ENCODE measurements at places on chromosomes 12 and 14. TPM values are rescaled to one million over a fixed set of nuclear protein-coding genes. Genes with fewer than 3 reads are reported as not detected.

The LUM gene
- total RNA-seq, result 191 TPM

The COX8C gene
- total RNA-seq, result not detected

The CABP1 gene
- 16.1 TPM for total RNA-seq

The ENDOU gene
- total RNA-seq, result not detected

The KRT82 gene
- total RNA-seq, result not detected

The ACRBP gene
- total RNA-seq, result under 0.01 TPM

The AICDA gene
- not detected for total RNA-seq

The ANKRD33 gene
- under 0.01 TPM for total RNA-seq

The TC2N gene
- total RNA-seq, result 0.56 TPM

The SLC22A17 gene
- 40.9 TPM for total RNA-seq

The WNT5B gene
- 47.6 TPM for total RNA-seq

The CYP27B1 gene
- 0.19 TPM for total RNA-seq

The GPRC5A gene
- 18.6 TPM for total RNA-seq

The KSR2 gene
- total RNA-seq, result not detected

The KRT72 gene
- total RNA-seq, result not detected

The SRGAP1 gene
- 9.4 TPM for total RNA-seq

The OTX2 gene
- total RNA-seq, result not detected

The OR6C4 gene
- total RNA-seq, result not detected

The ZFHX2 gene
- under 0.01 TPM for total RNA-seq

The SYNDIG1L gene
- under 0.01 TPM for total RNA-seq

The IGFBP6 gene
- total RNA-seq, result 1,794 TPM

The RTL1 gene
- total RNA-seq, result not detected

The KRT83 gene
- total RNA-seq, result not detected

The EPYC gene
- not detected for total RNA-seq

The NELL2 gene
- total RNA-seq, result not detected

The REC8 gene
- total RNA-seq, result 0.77 TPM

The YY1 gene
- total RNA-seq, result 39.7 TPM

The COQ5 gene
- total RNA-seq, result 30.9 TPM

The WSCD2 gene
- total RNA-seq, result not detected

The MRPL51 gene
- total RNA-seq, result 164 TPM

The P2RX2 gene
- total RNA-seq, result not detected

The HPD gene
- not detected for total RNA-seq

The AQP2 gene
- not detected for total RNA-seq

The RNU6-8 gene
- total RNA-seq, result not detected

The C12orf60 gene
- total RNA-seq, result 1.5 TPM

The TAS2R19 gene
- total RNA-seq, result 7.3 TPM

Data from regular cardiac myocyte (primary cell).